Adipocyte (in vitro differentiated cells): ENCODE measurements at places on chromosomes 7 and 10.

GRCh38 chr7:125618516-125618915 is 688.9 kb upstream of the POT1 start:
- no peak for DNase-seq

- DNase-seq, result no peak
These were observed 152.9 kb downstream of the ADAM12 start for GRCh38 chr10:126235091-126235978.

DNA sequence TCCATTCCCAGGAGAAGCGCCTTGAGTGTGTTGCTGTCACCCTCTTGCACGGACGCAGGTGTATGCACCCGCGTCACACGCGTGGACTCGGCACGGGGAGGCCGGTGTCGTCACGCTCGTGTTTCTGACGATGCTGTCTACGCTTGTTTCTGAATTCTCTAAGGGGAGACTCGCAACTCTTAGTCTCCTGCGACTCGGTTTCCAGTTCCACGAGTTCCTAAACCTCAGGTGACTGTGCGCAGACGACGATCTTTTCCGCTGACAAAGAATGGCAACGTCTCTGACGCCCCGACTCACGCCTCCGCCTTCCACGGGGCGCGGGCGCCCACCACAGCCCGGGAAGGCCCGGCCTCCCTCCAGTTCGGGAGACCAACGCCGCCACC is 579 bp downstream of the IDI1 start:
- DNase-seq, result peak; percentile 75

GRCh38 chr10:78925800-78926319 is 142.9 kb upstream of the ZMIZ1 start:
- DNase-seq, result peak; percentile 86

DNA sequence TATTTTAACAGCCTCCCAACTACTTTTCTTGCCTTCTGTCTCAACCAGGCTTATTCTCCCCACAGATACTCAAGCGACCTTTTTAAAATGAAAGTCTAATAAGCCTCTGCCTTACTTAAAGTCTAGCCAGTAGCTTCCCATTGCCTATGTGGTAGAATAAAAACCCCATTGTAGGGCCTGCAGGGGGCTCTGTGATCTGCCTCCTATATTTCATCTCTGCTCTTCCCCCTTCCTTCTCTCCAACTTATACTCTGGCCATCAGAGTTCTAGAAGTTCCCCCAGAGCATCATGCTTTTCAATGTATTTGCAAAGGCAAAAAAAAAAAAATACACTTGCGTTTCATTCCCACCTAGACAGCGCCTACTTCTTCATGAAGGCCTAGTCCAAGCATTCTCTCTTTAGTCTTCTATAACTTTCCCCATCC is 167.7 kb upstream of the ADO start:
- DNase-seq, result no peak

DNA sequence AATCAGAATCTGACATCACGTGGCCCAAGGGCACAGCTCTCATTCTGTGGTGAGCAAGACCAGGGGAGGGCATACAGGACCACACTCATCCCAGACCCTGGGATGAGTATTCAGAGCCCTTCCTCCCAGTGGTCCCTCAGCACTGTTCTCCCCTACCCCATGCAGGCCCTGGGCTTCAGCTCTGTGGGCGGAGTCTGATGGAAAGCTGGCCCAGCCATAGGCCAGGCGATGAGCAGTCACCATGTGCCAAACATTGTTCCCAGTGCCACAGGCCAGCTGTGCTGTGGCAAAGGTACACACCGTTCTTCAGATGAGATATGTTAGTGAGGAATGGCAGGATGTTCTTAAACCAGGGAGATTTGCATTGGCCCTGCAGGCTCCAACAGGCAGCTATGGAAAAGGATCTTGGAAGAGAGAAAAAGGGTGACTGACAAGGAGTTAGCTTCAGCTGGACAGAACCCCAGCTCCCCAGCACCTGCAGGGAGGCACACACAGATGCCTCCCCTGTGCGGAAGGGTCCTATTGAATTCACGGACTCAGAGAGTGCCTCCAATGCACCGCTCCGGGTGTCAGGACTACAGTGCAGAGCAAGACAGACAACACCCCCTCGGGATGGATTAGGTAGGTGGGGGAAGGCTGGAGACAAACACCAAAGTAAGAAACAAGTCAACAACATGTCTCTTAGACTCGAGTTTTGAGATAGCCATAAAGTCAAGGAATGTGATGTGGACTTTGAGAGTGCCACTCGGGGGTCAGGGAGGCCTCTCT is 596.0 kb upstream of the MGMT start:
- no peak for DNase-seq

GRCh38 chr7:89500084-89500483 is 654.2 kb upstream of the STEAP1 start:
- DNase-seq, result no peak

GRCh38 chr10:69867699-69868558 is 66.2 kb downstream of the COL13A1 start:
- no peak for DNase-seq

DNA sequence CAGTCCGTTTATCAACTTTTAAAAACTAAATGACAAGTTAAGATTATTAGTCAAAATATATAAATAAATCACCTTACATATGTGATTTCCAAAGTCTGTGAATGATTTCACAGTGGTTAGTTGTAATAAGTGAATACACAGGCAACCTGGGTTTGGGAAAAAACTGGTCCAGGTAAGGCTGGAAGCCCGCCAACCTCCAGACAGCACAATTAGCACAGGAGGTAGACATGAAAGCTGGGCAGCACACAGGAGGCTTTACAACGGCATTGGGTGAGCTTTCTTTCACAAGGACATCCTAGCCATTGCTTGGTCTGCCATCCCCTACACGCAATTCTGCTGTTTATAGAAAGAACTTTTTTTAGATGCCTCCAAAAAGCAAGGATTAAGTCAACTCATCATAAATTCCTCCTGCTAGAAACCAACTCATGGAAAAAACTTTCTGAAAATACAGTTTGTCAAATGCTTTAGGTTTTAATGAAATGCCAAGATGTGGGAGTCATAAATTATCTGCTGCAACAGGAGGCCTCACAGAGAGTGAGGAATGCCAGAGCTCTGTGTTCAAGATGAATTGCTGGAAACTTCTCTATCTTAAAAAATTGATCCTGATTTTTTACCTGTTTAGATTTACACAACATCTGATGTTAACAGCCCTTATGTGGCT is 346.8 kb upstream of the NFE2L3 start:
- peak; percentile 79 for DNase-seq

- DNase-seq, result no peak
These were observed 117.2 kb downstream of the ANLN start for GRCh38 chr7:36506820-36507219.

DNA sequence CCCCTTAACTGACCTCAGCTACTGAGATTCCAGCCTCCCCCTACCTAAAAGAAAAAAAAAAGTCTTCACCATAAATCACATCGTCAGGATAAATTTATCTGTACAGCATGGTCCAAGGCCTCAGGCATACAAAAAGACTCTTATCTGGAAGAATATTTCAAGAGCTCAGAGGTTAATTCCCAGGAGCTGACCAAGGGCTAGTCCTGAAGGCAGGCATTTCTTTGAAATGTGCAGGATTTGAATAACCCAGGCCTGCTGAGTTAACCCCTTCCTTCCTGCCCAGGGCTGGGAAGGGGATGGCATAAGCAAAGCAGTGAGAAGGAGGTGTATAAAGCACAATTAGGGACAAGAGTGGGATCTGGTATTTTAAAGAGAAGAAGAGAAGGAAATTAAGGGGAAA is 111.2 kb downstream of the RNLS start:
- no peak for DNase-seq

- DNase-seq, result no peak
These were observed 272.7 kb downstream of the RPS24 start for GRCh38 chr10:78306358-78306757.

DNA sequence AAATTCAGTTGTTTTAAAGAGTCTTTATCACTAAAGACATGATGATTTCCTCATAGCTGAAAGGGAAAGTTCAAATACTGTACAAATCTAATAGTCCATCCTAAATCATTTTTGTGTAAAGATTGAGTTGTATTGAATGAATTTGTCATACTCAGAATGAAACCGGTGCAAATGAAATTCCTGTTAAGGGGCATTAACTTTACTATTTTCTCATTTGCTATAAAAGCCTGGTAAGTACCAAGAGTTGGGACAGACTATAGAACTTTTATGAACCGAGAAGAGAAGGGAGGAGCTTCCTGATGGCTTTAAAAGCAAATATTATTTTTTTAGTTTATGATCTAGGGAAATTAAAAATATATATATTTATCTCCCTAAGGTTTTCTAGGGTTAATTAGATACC is 260.0 kb upstream of the AKR1E2 start:
- no peak for DNase-seq

GRCh38 chr10:58023341-58024073 is 244.2 kb downstream of the IPMK start:
- peak; percentile 75 for DNase-seq

- peak; percentile 76 for DNase-seq
These were observed 107.8 kb downstream of the ARHGAP22 start for GRCh38 chr10:48496831-48497779.

DNA sequence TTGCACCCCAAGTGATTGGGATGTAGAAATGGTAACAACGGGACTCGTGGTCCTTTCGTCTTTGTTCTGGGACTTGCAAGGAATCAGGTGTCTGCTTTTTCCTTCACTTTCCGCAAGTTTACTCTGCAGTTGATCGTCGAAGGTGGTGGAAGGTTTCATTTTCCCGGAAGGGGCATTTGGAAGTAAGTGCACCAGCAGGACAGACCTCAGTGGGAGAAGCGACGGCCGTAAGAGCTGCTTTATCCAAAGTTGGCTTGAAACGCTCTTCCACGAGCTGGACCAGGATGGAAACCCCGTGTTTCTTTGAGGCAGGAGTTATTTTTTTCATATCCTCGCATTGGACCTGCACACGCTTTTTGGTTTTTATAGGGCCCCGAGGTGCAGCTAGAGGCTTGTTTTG is 1.2 kb downstream of the BRI3 start:
- DNase-seq, result peak; percentile 27

- no peak for DNase-seq
These were observed 200.9 kb downstream of the DOCK4 start for GRCh38 chr7:112005205-112005775.

DNA sequence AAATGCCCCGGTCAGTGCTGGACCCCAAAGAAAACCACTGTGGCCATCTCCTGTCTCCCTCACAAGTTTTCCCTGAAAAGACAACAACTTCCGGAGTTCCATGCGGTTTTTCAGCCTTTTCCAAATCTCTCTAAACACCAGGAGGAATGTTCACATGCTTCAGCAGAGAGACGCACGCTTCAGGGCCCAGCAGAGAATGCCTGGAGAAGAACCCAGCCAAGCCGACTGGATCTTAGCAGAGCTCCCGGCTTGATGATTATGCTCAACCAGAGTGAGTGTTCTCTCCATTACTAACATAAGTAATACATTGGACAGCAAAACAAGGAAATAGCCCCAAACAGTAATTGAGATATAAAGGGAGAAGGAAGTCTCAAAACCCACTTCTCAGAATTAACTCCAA is 17.9 kb downstream of the PRKCQ start:
- no peak for DNase-seq

- peak; percentile 55 for DNase-seq
These were observed 36.7 kb downstream of the WAC start for GRCh38 chr10:28569506-28570159.

DNA sequence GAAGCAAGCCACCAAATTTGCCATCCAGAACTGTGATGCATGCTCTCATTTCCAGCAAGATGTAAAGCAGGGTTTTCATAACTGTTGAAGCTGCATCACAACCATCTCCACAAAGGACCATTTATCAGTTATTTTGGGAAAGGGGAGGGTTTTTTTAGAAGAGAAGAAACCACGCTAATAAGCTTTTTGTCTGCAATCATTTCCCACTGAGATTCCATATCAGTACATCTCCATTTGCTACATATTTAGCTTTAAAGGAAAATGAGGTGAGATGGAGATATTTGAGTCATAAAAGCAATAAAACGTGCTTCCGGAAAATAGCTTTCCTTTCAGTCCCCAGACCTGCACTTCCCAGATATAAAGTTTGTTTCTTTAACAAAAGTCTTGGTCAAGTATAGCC is 258.2 kb downstream of the FRMD4A start:
- DNase-seq, result no peak

GRCh38 chr7:34807548-34808340 is 149.7 kb downstream of the NPSR1 start:
- no peak for DNase-seq

- DNase-seq, result no peak
These were observed 73.1 kb downstream of the HTR7 start for GRCh38 chr10:90784771-90785170.

DNA sequence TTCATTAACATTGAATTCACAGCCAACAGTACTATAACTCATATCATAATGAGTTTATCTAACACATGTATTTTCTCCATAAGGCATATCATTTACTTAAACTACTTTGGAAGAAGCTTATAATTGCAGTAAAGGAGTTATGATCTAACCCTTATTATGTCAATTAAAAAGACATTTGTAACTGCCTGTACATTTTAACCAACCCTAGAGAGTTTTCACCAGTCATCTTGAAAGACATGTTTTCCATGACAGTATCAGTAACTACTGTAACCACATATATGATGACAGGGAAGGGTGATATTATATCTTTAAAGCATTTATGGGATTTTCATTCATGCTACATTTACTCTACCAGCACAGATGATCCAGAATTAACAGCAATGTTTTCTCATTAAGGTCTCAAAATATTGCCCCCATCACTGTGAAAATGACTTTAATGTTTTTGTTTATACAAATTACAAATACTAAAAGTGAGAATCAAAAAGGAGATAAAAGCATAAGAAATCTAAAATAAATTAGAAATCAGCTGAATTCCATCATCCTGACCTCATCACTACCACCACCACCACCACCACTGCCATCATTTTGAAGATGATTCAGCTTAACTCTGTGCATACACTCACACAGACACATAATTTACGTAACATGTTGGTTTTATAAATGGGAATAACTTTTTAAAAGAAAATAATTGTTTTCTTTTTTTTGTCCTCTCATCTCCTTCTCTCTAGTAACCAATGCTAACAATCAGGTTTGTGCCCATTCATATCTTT is 53.6 kb downstream of the MKLN1 start:
- peak; percentile 23 for DNase-seq

DNA sequence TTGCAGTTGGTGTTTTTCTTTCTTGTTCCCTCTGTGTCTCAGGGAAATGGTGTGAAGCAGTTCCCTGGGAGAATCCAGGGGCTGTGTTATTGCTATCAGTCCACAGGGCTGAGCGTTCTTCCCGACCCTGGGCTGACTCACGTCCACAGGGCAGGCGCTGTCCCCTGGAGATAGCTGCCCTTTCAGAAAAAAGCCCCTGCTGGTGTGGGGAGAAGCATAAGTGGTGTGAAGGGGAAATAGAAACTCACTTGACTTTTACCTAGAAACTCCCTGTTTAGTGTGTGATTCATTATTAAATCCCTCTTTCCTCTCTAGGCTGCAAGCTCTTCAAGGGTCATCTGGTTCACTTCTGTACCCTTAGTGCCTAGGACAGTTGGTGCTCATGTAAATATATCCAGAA is 63.3 kb upstream of the SMNDC1 start:
- DNase-seq, result no peak
